Omental fat pad (tissue), 4 donors: ENCODE measurements at places on chromosomes 5 and 9.

DNA sequence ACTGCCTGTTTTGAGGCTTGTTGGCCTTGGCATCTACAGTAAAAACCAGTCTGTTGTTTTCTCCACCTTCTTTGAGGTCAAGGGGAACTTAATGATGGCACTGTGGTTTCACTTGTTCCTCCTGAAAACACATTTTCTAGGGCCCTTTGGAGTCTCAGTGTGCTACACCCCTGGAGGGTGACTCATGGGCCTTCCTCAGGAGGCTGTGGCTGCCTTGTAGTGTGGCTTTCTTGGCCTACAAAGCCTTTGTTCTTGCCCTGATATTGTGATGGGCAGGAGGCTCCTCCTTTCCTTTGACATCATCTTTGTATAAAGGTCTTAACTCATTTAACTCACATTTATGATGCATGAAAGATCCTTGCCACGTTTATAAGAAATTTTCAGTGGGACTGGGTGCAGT, 56.3 kb upstream of the GPBP1 start:
- no peak for DNase-seq

DNA sequence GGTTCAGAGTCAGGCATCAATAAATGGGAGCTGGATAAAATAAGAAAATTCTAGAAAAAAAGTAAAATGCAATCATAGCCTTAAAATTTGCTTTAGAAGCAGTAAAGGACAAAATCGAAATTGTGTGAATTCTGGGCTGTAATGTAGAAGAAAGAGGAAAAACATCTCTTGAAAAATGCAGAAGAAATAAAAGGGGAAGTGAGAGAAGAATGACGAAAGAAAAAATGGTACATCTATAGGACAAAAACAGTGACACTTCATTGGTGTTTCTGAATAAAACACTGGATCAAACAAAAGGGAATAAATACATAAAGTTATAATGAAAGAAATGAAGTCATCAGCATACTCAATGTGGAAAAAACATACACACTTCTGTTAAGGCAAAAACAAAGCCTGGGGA, 642.3 kb downstream of the ACTL7B start:
- no peak for DNase-seq

- no peak for DNase-seq
Measured at GRCh38 chr9:126630458-126631237, 16.9 kb downstream of the LMX1B start.

GRCh38 chr9:28692012-28692411, 1118.7 kb upstream of the C9orf72 start:
- no peak for DNase-seq

- DNase-seq, result no peak
Measured at GRCh38 chr9:32554107-32554506, 1.7 kb upstream of the TOPORS start.

GRCh38 chr9:128192601-128193371, 1.4 kb upstream of the CIZ1 start:
- peak; percentile 58 for DNase-seq

DNA sequence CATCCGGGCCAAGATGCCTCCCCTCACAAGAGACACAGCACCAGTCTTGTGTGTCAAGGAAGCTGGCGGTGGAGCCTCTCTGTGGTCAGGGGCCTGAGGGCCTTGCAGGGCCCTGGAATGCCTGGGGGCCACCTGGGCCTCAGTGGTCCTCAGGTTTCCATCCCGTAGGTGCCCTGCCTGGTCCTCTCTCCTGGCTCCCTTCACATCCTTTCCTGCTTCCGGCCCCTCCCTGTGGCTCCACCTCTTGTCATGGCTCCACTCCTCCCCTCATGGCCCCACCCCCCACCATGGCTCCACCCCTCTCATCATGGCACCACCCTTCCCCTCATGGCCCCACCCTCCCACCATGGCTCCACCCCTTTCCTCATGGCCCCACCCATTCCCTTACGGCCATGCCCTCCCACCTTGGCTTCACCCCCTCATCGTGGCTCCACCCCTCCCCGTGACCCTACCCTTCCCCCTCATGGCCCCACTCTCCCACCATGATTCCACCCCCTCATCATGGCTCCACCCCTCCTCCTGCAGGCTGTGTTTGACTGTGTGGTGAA, 175.8 kb downstream of the CACNA1B start:
- no peak for DNase-seq

GRCh38 chr5:80672140-80672736, 17.5 kb upstream of the DHFR start:
- DNase-seq, result no peak

- DNase-seq, result no peak
Measured at GRCh38 chr9:8904771-8905515, 1105.4 kb upstream of the DMAC1 start.

- DNase-seq, result no peak
Measured at GRCh38 chr5:99955006-99955405, 580.2 kb upstream of the FAM174A start.

- DNase-seq, result no peak
Measured at GRCh38 chr5:57441557-57441956, 41.1 kb downstream of the ACTBL2 start.

GRCh38 chr9:117744856-117745389, 40.7 kb downstream of the TLR4 start:
- DNase-seq, result no peak

DNA sequence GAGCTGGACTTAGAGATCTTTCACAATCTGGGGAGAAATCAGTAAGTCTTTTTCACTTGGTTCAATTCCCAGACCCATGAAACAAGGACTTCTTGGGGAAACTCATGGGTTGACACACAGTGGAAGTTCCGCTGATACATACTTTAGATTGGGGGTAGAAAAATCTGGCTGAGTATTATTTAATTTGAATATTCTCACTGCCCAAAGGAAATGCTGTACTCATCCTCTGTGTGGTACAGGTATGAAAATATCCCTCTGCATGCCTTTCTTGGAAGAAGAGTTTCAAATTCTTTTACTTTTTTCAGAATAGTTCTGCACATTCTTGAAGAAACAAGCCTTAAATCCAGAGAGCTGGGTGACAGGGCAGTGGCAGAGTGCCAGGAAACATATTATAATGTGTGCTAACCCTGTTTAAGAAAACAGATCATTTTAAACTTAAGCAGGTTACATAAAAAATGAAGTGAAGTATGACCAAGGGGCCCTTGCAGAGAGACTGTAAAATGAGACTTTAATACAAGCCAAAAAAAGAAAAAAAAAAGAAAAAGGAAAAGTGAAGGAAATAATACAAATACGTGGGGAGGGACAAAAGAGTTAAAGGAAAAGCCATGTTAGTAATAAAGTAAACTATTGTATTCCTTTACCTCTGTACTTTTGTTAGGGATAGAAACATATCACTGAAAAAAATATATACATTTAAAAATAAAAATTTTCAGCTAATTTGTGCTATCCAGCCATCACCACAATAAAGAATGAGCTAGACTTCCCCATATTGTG, 173.4 kb upstream of the NR3C1 start:
- DNase-seq, result no peak

DNA sequence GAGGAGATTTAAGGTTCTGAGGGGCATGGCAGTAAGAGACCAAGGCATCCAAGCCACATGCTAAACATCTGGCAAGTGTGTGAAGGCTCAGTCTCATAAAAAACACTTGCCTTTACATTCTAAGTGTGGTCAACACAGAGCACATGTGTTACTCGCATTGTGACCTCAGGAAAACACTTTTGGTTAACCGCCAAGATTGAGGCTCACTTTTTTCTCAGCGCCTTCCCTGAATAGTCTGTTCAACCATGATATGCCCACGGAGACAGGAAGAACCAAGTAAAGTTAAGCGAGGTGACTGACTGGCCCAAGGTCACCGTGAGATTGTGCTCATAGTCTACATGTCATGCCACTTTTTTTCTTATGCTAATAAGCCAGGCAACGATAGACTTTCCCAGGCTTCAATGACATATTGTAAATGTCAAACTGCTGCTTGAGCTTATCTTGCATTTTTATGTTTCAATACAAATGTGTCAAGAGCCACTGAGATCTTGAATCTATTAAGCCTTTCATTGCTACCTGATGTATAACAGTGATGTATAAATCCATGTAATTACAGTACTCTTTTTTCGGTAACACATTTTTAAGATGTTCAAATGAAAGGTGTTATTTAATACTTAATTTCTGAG, 21.1 kb upstream of the IL9 start:
- DNase-seq, result no peak

DNA sequence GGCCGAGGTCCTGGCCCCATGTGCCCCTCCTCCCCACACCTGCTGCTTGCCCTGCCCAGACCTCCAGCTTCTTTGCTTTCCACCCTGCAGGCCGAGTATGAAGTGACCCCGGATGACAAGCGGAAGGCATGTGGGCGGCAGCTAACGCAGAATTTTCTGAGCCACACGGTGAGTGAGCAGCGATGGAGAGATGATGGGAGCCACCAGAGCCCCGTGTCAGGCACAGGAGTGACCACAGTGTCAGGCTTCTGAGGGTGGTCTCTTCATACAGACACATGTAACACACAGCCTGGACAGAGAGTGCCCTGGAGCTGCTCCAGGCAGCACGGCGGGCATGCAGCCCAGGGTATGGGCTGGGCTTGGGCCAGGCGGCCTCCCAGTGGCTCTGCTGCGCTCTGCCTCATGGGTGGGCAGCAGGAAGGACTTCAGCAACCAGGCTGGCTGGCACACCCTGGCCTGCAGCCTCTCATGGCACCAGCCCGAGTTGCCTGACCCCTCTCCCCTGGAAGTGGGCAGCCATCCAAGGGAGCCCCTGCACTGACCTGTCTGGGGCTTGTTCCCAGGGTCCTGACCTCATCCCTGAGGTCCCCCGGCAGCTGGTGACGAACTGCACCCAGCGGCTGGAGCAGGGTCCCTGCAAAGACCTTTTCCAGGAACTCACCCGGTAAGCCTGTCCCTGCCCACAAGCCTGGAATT, 5.8 kb downstream of the GRK6 start:
- DNase-seq, result no peak

DNA sequence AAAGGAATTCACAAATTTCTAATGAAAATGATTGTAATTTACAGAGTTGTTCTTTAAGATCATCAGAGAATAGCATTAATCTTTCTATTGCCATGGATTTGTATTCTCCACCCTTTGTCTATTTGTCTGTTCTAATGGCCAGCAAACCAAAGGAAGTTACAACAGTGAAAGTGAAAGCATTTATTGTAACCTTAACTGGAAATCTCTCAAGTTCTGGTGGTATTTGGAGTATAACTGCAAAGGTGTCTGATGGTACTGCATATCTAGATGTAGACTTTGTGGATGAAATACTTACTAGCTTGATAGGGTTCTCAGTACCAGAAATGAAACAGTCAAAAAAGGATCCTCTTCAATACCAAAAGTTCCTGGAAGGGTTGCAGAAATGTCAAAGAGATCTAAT, 21.7 kb downstream of the RMI1 start:
- no peak for DNase-seq

- DNase-seq, result no peak
Measured at GRCh38 chr5:83471405-83472212, at the start of gene VCAN. TSS of gene VCAN (plus strand) at chr5:83471744. CDS start at chr5:83483519, 11,775 bp downstream.

GRCh38 chr5:88702332-88702731, 180.7 kb downstream of the MEF2C start:
- no peak for DNase-seq

- DNase-seq, result no peak
Measured at GRCh38 chr5:17094830-17095229, 122.6 kb upstream of the BASP1 start.

- no peak for DNase-seq
Measured at GRCh38 chr9:72884508-72884907, 68.3 kb downstream of the ALDH1A1 start.

GRCh38 chr5:118628660-118629354, 359.5 kb downstream of the DTWD2 start:
- DNase-seq, result no peak

DNA sequence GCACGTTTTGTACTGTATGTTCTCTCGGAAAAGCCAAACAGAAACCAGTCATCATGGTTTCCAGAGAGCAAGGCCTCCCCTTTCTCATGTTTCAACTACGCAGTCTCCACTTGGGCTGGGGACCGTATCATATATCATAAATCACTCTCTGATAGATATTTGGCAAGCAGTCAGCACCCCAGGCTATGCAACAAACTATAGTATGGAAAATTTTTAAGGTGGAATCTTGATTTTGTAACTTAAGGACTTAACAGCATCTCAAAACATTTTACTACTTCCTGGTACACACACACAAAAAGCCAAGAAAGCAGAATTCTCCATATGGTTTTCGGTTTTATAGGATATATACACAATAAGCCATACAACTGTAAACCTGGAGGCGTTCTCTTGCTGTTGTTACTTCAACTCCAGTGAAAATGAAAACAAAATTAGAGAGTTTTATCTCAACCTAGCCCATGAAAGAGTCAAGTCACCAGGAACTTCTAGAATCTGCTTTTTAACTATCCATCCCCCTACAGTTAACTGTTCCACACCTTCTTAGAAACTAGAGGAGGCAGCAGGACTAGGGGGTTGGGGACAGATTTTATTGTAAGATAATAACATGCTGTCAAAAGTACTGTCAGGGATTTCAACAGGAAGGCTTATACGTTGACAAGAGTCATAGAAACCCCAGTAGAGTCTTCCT, 283.4 kb downstream of the NFIB start:
- no peak for DNase-seq

- no peak for DNase-seq
Measured at GRCh38 chr5:75091597-75091996, 39.2 kb upstream of the GCNT4 start.

DNA sequence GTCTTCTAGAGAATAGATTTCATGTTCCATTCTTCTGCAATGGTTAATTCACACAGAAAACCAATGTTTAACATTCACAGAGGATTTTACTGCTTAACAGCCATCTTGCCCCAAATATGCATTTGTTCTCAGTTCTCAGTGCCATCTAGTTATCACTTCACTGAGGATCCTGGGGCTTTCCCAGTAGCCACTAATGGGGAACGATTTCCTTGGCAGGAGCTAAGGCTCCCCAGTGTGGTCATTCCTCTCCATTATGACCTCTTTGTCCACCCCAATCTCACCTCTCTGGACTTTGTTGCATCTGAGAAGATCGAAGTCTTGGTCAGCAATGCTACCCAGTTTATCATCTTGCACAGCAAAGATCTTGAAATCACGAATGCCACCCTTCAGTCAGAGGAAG, 3.4 kb downstream of the ERAP2 start:
- DNase-seq, result no peak

DNA sequence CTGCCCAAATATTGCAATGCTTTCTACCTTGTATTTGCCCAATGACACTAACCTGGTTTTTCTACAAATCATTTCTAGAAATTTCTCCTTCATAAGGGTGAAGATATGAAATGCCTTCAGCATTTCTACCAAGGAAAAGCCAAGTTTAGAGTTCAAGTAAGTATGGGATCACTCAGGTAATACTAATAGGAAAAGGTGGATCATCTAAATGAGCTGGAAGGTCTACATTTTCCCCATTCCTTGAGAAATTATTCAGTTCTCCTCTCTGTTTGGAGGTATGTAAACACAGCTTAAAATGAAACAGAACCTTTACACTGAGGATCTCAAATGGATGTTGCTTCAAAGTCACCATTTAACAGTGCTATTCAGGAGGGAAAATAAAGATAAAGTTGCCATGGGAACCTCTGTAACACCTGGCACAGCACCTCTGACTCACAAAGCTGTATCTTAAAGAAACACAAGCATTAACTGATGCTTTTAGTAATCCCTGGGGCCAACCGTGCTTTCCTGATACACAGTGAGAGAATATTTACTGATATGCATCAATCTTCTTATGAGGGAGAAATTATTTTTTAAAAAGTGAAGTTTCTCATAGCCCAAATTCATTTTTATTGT, 161.3 kb downstream of the DRD1 start:
- no peak for DNase-seq
